Stimulated activated CD4-positive, alpha-beta T cell treated with anti-CD3 and anti-CD28 coated beads, TNF-alpha, amount 100 ng/mL, for 24 hours (primary cell): ENCODE measurements at places on chromosomes 12 and 14.

- DNase-seq = no peak
Observed at GRCh38 chr14:45891417-45892080, 638.5 kb upstream of the MIS18BP1 start.

DNA sequence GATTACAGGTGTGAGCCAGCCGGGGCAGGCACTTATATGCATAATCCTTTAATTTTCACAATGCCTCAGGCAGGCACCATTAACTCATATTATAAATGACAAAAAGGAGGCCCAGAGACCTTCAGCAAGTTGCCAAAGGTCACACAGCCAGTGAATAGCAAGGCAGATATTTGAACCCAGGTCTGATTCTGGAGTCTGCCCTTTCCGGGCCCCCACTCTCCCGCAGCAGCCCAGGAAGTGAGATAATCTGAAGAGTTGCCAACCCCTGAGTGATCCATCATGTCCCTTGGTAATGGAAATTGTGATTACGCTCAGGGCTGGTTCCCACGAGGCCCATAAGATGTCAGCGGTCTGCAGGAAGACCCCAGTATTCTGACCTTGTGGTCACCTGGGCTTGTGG, 95.3 kb upstream of the MED13L start:
- DNase-seq = no peak

GRCh38 chr14:100867631-100868315, 35.7 kb downstream of the RTL1 start:
- no peak for DNase-seq

DNA sequence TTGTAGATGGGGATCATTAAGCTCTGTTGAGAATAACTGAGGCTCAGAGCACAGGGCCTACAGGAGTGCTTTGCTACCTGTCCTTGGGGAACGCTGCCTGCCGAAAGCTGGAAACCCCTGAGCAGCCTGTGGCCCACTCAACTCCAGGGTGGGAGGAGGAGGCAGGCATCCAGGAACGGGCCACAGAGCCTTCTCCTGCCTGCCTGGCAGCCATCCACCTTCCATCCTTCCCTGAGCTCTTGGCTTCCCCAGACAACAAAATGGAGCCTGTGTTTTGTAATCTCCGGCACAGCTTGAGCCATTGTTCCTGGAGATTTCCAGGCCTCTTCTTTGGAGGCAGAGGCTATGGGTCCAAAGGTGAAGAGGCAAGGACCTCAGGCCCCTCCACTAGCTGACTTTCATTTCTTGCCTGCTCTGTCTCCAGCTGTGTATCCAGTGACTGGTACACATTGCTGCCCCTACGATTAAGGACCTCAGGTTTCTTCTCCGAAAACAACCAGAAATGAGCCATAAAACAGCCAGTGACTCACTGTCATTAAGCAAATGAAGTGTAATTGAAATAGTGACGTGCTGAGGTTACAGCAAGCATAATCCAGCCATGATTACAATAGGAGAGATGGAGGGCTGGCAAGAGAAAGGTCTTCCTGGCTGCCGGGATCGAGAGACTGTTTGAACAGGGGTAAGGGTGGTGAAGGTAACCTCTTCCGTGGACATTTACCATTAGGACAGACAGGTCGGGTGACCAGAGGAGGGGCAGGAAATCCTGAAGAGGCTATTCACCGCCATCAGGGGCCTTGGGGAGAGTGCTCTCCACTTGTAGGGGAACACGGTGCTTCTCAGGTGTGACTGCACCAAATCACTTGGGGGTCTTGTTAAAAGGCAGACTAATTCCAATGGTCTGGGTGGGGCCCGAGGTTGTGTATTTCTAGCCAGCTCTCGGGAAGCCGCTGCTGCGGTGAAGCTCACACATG, 56.3 kb upstream of the KCNA5 start:
- no peak for DNase-seq

GRCh38 chr12:14975457-14975856, 2.6 kb downstream of the PDE6H start:
- no peak for DNase-seq

- DNase-seq = no peak
Observed at GRCh38 chr14:67963960-67964812, 144.6 kb downstream of the RAD51B start.

DNA sequence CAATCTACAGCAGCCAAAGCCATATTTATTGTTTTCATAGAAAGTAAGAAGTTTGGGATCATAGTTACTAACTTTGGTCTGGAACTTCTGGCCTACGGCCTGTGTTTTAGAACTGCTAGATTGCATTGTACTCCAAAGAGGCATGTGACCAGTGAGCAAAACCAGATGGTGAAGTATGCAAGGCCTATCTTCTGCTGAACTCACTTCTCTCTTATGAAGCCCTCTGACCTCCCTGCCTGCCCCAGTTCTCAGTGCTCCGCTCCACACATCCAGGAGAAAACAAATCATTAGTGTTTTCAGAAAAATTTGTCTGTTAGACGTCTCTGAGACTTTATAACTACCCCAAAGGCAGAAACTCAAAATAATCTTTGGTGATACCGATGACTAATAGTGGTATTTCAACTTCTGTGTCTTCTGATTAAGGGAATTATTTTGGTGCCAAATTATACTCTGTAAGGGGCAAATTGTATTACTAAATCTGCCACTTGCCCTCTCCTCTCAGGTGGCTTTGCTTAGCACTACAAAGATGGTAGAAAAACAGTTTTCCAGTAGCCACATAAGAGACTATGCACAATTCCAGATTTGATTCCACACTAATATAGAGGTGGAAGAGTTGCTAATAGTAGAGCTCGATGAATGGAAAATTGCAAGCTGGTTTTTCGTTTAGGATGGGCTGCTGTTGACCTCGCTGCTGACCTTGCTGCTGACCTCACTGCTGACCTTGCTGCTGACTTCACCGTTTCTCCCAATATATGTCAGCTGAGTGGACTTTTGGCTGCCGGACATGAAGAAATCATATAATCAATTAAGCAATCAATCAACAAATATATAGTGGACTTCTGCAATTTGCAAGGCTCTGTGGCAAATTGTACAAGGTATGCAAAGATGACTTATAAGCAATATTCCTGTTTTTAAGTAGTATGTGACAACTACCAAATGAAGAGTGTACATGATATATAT, 147.5 kb downstream of the KITLG start:
- no peak for DNase-seq

GRCh38 chr12:52235822-52236361, 2.8 kb downstream of the KRT7 start:
- no peak for DNase-seq

DNA sequence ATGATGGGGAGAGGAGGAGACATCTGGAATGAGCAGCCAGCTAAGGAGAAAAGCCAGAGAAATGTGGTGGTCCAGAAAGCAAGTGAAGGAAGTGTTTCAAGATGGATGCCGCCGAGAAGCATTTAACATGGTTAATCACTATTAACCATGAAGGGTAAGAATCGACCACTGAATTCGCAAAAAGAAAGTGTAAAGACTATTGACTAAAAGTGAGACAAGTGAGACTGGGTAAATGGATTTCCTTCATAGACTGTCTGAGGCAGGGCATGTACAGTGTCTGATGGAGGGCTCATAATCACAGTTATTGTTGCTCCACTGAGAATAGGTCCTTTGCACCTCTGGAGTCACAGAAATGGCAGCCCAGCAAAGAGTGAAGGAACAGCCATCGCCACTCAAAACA, 25.3 kb upstream of the CLMN start:
- no peak for DNase-seq

DNA sequence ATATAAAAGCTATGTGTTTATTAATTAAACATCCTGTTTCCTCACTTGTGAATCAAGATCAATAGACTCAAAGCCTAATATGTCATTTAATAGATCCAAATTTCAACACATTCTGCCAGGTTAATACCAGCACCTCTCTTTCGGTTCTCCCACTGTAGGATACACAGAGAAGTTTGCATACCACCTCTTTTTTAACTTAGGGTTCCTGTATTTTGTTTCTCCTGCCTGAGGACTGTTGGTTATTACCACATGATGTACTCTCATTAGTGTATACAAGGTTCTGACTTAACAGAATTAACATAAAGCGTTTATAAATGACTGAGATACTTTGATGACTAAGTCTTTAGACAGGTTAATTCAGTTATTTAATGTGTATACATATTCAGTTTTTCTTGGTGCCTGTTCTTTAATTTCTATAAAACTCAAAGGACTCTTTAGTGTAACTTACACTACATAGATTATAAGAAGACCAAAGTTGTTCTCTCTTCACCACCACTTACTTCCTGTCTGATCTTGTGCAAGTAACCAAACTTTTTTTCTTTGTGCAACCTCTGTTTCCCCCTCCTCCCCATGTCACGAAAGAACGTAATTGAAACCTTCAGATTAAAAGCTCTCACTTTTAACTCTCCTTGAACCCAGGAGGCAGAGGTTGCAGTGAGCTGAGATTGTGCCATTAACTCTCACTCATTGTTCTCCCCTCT, 89.8 kb upstream of the DNM1L start:
- DNase-seq = no peak

DNA sequence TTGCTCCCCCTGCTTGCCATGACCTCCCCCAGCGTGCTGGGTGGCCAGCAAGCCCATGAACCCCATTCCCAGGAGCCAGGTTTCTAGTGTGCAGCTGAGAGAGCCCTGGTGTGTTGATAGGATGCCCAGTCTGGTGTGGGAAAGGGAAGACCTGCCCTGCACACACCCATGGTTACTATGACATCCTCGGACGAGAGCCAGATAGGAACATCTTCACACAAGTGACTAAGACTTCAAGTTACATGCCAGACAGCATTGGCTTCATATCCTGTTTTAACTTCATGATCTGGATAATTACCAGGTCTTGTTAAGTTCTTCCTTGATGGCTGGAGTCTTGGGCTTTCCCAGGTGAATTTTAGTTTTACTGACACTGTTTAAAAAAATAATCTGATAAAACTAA, 196.6 kb upstream of the EGLN3 start:
- DNase-seq = no peak

GRCh38 chr12:87513536-87514280, 515.5 kb downstream of the C12orf50 start:
- DNase-seq = no peak

DNA sequence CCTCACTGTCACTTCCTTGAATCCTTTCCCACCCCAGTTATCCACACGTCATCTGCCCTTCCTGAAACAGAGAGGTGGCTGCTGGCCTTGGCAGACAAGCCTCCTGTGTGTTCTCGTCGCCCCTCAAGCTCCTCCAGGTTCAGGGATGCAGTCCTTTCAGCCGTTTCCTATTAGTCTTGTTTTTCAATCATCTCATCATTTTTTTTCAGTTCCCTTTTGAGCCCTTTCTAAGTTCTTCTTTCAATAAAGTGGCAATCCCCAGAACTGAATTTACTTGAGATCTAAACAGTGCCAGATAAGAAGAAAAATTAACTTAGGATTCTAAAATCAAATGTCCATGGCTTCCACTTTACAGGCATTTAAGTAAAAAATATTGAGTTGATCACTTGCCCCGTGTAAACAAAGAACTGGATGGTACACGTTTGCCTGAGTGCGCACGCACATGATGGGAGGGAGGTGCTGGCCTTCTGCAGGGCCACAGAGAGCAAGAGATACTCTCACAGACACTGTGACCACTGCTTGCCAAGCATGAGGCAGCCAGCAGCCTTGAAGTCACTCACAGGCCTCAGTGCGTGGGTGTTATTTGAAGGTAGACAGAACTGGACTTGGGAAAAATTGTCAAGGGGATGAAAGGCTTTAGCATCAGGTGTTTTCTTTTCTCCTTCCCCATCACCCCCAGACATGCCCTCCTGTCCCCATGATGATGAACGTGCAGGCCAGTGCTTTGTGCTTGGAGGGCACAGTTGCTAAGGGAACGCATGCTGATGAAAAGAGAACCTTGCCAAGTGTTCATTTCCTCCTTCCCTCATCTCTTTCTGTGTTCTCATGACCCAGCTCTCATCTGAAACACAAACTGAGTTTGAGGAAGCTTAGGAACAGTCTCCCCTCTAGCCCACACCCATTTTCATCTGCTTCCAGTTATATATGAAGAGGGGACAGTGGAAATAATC, 408.3 kb downstream of the EGLN3 start:
- DNase-seq = no peak

DNA sequence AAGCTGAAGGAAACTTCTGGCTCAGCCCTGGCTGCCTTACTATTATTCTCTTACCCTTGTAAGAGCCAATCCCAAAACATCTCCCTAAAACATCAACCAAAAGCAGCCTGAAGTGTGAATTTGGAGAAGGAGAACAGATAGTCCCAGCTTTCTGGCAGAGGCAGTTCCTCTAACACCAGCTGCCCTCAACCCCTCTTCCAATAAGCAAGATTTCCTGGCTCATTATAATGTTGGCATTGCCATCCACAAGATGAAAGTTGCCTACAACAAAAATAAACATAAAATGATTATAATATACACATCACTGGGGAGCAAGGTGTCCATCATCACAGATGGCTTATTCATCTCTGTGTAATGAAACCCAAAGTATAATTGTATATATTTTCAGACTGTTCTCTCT, 352.5 kb upstream of the CCDC196 start:
- no peak for DNase-seq

GRCh38 chr12:16323638-16324037, 23.8 kb upstream of the MGST1 start:
- no peak for DNase-seq

- no peak for DNase-seq
Observed at GRCh38 chr12:93205361-93205760, 172.4 kb upstream of the NUDT4 start.

- DNase-seq = no peak
Observed at GRCh38 chr12:112869778-112870177, 37.0 kb upstream of the OAS1 start.

GRCh38 chr14:70670992-70671651, 29.4 kb downstream of the TTC9 start:
- no peak for DNase-seq

DNA sequence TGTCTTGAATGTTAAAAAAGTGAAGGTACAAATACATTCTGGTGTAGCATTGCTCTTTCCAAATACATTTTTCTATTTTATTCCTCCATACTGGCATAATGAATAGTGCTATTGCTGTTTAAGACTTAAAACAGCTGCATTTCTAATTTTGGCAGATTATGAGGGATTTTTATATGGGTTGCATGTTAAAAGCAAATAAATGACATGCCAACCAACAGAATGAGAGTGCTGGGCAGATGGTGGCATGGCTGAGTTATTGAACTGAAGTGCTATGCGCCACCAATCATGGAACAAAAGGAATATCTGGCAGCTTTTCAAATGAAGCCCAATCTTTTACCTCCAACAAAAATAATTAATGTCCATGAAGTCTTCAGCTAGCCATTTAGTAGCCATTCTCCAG, 215.0 kb downstream of the PRKD1 start:
- DNase-seq = no peak

GRCh38 chr12:125245581-125246557, 180.6 kb downstream of the AACS start:
- no peak for DNase-seq

DNA sequence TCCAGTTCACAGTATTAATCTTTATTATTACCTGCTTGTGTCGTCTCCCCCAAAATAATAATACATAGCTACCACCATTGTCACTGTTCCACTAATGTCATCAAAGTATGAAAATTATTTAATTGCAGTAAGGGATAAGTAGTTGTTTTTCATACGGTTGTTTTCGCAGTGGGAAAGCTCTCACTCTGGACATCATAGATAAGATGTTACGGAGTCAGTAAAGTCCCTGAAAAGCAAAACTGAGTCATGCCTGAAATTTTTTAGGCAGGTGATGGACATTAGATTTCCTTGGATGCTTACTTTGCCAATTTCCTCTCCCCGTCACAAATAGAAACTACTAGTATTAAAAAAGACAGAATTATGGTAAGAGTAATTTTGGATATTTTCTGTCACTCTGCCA, 13.2 kb downstream of the PNP start:
- DNase-seq = no peak
